H9 (cell line): ENCODE measurements at places on chromosomes 12 and 14. TPM values are rescaled to one million over a fixed set of nuclear protein-coding genes. Genes with fewer than 3 reads are reported as not detected.
A peak's percentile ranks its signal among the peaks of the same experiment; 100 is the strongest.

The PRB2 gene
- not detected in 2 replicates for total RNA-seq

DNA sequence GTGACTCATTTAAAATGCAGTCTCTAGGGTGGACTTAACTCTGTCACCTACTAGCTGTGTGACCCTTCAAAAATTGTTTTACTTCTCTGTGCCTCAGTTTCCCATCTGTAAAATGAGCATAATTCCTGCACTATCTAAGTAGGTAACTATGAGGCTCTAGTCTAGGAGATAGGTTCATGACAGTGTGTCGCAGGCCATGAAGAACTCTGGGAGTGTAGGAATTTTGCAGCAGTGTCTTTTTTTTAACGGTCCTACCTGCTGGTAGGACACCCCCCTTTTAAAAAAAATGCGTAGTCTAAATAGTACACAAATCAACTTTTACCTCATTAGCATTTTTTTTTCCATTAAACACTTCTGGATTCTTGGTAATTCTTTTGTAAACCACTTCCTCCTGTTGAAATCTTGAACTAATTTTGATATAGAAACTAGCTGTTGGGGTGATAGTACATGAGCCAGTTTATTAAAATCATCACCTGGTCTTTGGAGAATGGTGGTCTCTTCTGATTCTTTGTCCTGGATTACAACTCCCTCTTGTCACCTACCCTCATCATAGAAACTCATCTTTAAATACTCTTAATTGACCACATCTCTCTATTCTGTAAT lies 86.0 kb upstream of the SLC38A2 start:
- no peak overlapping the region for H3K4me3 ChIP-seq
- H3K36me3 ChIP-seq, result no peaks in the 10 kb centered on the region

DNA sequence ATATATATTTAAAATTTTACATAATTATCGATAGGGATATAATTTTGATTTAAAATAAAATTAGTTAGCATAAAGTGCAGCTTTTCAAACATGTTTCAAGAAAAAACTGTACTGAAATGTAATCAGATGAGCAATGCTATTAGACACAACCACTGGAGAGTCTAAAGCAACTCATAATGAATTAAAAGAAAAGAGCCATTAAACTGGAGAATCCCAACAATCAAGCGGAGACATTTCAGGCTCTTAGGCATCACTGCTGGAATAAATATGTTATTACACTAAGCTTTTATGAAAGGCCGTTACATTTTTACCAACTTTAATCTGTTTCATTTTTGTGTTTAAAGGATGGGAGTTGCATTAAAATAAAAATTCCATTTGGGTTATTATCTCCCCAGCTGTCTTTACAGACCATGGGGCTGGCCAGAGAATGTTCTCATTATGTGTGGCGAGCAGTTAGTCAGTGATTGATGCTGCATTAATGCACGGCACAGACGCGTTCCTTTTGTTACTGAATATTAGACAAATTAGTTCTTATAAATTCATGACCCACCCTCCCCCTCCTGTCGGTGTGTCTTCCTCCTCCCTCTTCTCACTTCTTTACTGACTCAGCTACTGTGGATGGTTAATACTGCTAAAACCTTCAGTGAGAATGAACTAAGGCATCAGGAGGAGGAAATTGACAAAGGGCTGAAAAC lies 156.8 kb downstream of the PDZRN4 start:
- H3K4me1 ChIP-seq, result no peaks in the 10 kb centered on the region
- H3K36me3 ChIP-seq, result peaks cover 10% of the 10 kb centered on the region
- no peak for DNase-seq
- H3K4me3 ChIP-seq, result no peak overlapping the region
- no peaks in the 10 kb centered on the region for H3K27me3 ChIP-seq

GRCh38 chr14:88590173-88590572 lies 27.3 kb downstream of the ZC3H14 start:
- H3K4me3 ChIP-seq, result no peak overlapping the region
- no peaks in the 10 kb centered on the region for H3K4me1 ChIP-seq
- H3K36me3 ChIP-seq, result peaks cover 62% of the 10 kb centered on the region
- no peak overlapping the region for H3K27ac ChIP-seq
- DNase-seq, result no peak

GRCh38 chr12:68893201-68893600 lies 39.8 kb downstream of the CPM start:
- H3K4me3 ChIP-seq, result no peak overlapping the region
- no peaks in the 10 kb centered on the region for H3K4me1 ChIP-seq
- H3K27ac ChIP-seq, result no peak overlapping the region
- H3K27me3 ChIP-seq, result no peaks in the 10 kb centered on the region
- DNase-seq, result no peak
- H3K36me3 ChIP-seq, result no peaks in the 10 kb centered on the region

The NKX2-1 gene
- not detected in 2 replicates for total RNA-seq

The DUSP6 gene
- 35.3 and 39.5 TPM in 2 replicates for total RNA-seq

DNA sequence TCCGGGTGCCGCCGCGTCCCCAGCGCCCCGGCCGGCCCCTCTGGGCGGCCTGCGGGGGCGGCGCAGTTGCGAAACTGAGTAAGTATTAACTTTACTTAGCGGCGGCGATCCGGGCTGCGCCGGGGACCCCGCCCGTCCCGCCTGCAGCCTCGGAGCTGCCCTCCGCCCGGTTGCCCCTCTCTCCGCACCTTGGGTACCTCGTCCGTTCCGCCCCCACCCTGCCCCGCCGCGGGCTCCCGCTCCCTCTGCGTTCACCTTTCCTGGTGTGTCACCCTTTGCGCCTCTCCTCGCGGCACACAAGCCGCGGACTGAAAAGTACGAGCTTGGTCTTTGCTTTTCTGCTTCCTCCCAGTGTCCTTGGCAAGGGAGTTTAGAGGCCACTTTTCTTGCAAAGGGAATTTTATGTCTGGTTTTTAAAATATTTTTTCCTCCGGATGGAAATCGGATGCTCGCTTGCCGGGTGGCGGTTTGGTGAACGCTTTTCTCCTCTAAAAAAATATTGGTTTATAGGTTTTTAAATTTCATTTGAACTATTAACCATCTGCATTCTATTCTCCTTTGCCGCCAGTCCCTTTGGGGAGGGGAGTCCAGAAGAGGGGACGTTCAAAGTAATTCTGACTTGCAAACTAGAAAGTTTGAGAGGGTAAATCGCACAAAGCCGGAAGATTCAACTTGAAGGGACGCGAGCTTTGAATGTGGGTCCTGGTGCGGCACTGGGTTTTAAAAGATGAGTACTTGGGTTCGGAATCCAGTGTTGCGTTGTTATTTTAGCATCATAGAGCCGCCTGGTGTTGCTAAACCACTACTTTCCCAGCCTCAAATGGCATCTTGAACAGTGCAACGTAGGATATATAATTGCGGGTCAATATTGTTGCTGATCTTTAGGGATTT lies 834 bp downstream of the RASSF8 start:
- peak; percentile 59 for DNase-seq
- no peak overlapping the region for H3K27ac ChIP-seq
- no peaks in the 10 kb centered on the region for H3K27me3 ChIP-seq
- peak overlapping the region; percentile 97 for H3K4me3 ChIP-seq
- no peaks in the 10 kb centered on the region; the same call in 1 of the 2 replicates for H3K4me1 ChIP-seq

GRCh38 chr12:61213646-61214045 lies 1046.6 kb upstream of the USP15 start:
- no peaks in the 10 kb centered on the region for H3K27me3 ChIP-seq
- no peak overlapping the region for H3K4me3 ChIP-seq
- H3K27ac ChIP-seq, result no peak overlapping the region

DNA sequence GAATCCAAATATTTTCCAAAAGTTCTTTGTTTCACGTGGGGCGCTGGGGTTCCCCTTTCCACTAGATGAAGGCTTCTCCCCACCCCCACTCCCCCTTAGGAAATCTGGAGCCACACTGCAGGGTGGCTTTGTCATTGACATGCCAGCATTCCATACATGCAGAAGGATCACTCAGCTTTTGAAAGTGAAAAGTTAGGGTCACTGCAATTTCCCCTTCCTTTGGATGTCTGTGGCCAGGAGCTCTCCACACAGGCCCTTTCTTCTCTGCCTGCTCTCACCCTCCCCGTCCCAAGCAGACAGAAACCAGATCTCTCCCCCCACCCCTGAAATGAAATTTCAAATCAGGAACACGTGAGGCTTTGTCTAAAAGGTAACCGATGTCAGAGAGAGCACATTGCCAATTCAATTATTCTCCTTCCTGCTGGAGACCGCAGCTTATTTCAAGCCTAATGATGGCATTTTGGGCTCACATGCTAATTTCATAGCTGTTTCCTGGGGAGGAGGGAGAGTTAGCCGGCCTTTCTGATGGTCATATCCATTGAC lies 153.9 kb upstream of the RFLNA start:
- peaks cover 9% of the 10 kb centered on the region; the same call in 1 of the 2 replicates for H3K4me1 ChIP-seq
- DNase-seq, result peak; percentile 67
- H3K27me3 ChIP-seq, result no peaks in the 10 kb centered on the region
- H3K27ac ChIP-seq, result peak overlapping the region; percentile 91

DNA sequence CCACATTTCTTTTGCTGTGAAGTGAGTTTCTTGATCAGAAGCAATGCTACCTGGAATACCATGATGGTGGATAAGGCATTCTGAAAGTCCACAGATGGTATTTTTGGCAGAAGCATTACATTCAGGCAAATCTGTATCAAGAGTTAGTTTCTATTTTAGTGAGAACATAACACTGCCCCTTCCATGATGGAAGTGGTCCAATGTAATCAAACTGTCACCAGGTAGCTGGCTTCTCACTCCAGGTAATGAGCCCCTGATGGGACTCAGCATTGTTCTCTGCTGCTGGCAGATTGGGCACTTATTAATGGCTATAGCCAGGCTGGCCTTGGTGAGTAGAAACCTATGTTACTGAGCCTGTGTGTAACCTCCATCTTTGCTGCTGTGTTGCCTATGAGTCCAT lies 80.7 kb downstream of the KCNA5 start:
- no peaks in the 10 kb centered on the region for H3K27me3 ChIP-seq
- no peak overlapping the region for H3K27ac ChIP-seq
- H3K36me3 ChIP-seq, result 0 out of 3 replicates have a peak, but pooled peaks cover 1% of the 10 kb centered on the region
- H3K4me3 ChIP-seq, result no peak overlapping the region
- no peaks in the 10 kb centered on the region for H3K4me1 ChIP-seq

- H3K27me3 ChIP-seq, result no peaks in the 10 kb centered on the region
- DNase-seq, result no peak
- no peaks in the 10 kb centered on the region for H3K36me3 ChIP-seq
- H3K4me1 ChIP-seq, result peaks cover 8% of the 10 kb centered on the region; the same call in 1 of the 2 replicates
- peak overlapping the region; percentile 26 for H3K27ac ChIP-seq
- no peak overlapping the region for H3K4me3 ChIP-seq
Observed at GRCh38 chr12:50612882-50613281, 108.1 kb downstream of the DIP2B start.

DNA sequence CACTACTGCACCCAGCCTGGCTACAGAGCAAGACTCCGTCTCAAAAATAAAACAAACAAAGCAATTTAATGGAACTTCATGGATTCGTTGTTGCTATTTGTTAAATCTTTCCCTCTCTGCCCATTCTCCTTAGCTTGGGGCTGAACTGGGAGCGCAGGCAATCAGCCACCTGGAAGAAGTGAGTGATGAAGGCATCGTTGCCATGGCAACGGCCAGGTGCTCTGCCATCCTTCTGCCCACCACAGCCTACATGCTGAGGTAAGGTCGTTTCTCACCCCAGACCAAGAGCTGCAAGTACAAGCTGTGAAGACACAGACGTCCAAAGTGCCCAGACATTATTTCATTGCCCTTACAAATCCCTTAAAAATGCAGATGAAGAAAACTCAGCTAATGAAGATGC lies 19.1 kb downstream of the AMDHD1 start:
- H3K27ac ChIP-seq, result no peak overlapping the region
- no peaks in the 10 kb centered on the region for H3K27me3 ChIP-seq
- no peaks in the 10 kb centered on the region for H3K4me1 ChIP-seq
- H3K36me3 ChIP-seq, result no peaks in the 10 kb centered on the region
- DNase-seq, result no peak

DNA sequence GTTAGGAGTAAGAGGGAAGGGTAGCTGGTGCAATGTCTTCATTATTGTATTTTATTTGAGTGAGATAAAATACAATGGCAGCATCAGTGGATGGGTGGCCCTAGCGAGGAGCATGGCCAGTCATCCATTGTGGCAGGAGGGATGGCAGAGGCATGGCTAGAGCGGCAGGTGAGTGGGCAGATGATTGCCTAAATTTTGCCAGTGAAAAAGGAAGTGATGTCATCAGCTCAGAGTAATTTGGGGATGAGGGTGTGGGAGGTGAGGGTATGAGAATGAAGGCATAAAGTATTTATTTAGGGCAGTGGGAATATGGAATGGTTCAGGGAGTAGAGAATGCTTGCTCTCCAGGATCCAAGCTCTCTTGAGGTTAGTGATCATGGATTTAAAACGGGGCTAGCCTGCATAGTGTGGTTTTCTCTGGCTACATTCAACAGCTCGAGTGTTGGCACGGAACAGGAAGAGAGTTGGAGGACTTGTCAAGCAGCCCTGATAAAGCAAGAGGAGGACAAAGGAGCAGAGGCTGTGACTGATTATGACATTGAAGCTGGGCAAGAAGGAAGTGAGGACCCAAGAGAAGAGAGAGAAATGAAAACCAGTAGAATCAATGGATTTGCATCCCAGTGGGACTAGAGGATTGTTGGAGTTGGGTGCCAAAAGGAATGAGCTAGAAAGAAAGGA lies 18.7 kb upstream of the SERPINA6 start:
- no peaks in the 10 kb centered on the region for H3K27me3 ChIP-seq
- no peak overlapping the region for H3K27ac ChIP-seq
- H3K4me1 ChIP-seq, result no peaks in the 10 kb centered on the region
